ENCODE measurements at places on chromosomes 2 and 18. TPM values are rescaled to one million over a fixed set of nuclear protein-coding genes. Genes with fewer than 3 reads are reported as not detected.

The RFTN2 gene
- total RNA-seq: not detected

The HOXD4 gene
- not detected for total RNA-seq

The SERPINB13 gene
- total RNA-seq: not detected

The CDKL4 gene
- total RNA-seq: not detected

The CNNM3 gene
- 50.9 TPM for total RNA-seq

GRCh38 chr2:119142824-119143223 lies 15.7 kb downstream of the C1QL2 start:
- no peak for DNase-seq
- no peaks in the 10 kb centered on the region for H3K36me3 ChIP-seq
- H3K4me1 ChIP-seq: no peaks in the 10 kb centered on the region

- no peak overlapping the region for H3K27ac ChIP-seq
- no peak overlapping the region for H3K4me3 ChIP-seq
- H3K4me1 ChIP-seq: no peaks in the 10 kb centered on the region
- no peak for DNase-seq
- H3K27me3 ChIP-seq: no peaks in the 10 kb centered on the region
Measured at GRCh38 chr2:212997526-212998020, 153.8 kb downstream of the IKZF2 start.

DNA sequence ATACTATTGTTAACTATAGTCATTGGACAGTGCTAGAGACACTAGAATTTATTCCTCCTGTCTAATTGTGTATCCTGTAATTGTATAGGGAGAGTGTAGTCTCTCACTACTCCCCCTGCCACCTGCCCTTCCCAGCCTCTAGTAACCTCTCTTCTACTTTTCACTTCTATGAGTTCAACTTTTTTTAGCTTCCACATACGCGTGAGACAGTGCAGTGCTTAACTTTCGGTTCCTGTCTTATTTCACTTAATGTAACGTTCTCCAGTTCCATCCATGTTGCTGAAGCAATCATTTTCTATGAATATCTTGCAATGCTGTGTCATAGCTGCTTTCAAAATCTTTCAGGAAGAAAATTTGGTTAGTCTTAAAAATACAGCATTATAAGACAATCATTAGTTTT lies 22.8 kb upstream of the RUFY4 start:
- no peak for DNase-seq
- no peaks in the 10 kb centered on the region for H3K36me3 ChIP-seq
- H3K27ac ChIP-seq: no peak overlapping the region
- H3K4me3 ChIP-seq: no peak overlapping the region
- H3K27me3 ChIP-seq: peaks cover 3% of the 10 kb centered on the region
- no peaks in the 10 kb centered on the region for H3K4me1 ChIP-seq

DNA sequence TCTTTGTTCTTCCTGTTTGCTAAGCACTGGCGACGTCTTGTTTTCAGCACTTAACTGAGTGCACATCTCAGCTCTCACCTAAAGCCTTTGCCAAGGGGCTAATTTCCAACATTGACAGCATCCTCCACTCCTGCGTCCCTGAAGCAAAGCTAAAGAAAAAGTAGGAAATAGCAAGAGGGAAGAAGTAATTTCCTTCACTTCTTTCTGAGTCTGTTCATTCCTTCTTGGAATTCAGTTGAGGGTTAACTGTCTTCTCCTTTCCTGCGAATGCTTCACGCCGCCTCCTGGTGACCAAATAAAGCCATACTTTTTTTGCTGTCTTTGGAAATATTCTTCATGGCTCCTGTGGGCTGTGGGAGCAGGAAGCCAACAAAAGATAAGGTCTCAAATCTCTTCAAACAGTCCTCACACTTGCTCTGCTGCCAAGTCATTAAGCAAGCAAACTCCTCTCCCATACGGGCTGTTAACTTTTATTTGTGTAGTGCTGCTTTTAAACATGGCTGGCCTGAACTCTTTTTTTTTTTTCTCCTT lies 100.9 kb downstream of the DPP10 start:
- no peaks in the 10 kb centered on the region for H3K4me1 ChIP-seq
- no peak for DNase-seq
- no peak overlapping the region for H3K27ac ChIP-seq

- H3K36me3 ChIP-seq: no peaks in the 10 kb centered on the region
- H3K4me1 ChIP-seq: no peaks in the 10 kb centered on the region
- H3K27ac ChIP-seq: no peak overlapping the region
- H3K27me3 ChIP-seq: no peaks in the 10 kb centered on the region
Measured at GRCh38 chr2:172859581-172860335, 124.1 kb downstream of the RAPGEF4 start.

- no peak overlapping the region for H3K4me3 ChIP-seq
- peaks cover 11% of the 10 kb centered on the region for H3K36me3 ChIP-seq
- no peaks in the 10 kb centered on the region for H3K4me1 ChIP-seq
- DNase-seq: no peak
- H3K27me3 ChIP-seq: no peaks in the 10 kb centered on the region
Measured at GRCh38 chr2:3470166-3470651, 49.1 kb downstream of the ADI1 start.

DNA sequence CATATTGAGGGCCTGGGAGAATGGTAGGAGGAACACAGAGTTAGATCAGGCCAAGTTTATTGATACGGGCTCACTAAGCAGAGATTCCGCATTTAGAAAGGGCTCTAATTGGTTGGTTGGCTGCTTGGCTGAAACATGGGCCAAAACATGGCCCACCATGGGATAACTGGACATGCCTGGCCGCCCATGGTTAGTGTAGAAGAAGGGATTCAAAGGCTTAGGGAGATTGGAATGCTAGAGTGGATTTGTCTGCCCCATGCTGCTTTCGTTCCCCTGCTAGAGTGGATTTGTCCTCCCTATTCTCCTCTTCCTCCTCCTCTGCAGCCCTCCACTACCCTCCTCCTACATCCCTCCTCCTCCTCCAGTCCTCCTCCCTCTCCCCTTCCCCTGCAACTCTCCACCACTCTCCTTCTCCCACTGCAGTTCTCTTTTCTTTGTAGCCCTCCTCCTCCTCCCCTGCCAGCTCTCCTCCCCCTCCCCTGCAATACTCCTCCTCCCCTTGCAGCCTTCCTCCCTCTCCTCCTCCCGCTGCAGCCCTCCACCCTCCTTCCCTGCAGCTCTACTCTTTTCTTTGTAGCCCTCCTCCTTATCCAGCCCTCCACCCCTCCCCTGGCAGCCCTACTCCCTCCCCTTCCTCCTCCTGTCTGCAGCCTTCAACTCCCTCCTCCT lies 17.2 kb downstream of the BOK start:
- DNase-seq: no peak
- no peak overlapping the region for H3K27ac ChIP-seq
- H3K4me1 ChIP-seq: no peaks in the 10 kb centered on the region

DNA sequence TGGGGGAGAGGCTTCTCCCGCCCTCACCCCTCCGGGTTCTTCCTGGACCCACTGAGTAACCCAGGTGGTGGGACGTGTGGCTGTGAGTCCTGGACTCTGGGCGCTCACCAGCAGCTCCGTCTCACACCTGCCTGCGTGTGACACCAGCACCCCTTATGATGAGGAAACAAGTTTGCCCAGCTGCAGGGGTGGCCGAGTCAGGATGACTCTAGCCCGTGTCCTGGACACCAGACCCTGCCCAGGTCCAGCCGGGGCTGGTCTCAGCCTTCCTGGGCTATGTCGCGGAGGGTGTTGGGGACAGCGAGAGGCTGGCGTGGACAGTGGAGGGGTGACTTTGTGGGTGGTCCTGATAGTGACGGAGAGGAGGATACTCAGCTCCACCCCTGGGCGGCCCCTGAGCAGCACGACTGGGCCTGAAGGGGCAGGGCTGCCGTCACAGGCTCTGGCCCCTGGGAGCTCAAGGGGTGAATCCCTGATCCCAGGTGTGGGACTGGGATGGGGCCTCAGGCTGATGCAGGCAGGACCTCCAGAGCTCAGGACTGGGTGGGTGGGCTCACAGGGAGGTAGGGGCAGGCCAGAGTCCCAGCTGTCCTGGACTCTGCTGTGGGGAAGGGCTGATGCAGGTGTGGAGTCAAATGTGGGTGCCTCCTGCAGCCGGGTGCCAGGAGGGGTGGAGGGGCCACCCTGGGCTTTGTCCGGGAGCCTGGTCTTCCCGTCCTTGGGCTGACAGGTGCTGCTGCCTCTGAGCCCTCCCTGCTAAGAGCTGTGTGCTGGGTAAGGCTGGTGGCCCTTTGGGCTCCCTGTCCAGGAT lies 3.7 kb downstream of the GPR35 start:
- peaks cover 26% of the 10 kb centered on the region for H3K4me1 ChIP-seq
- H3K36me3 ChIP-seq: no peaks in the 10 kb centered on the region
- no peak for DNase-seq
- no peak overlapping the region for H3K4me3 ChIP-seq

GRCh38 chr2:69989441-69990105 lies 28.1 kb upstream of the ASPRV1 start:
- H3K4me1 ChIP-seq: no peaks in the 10 kb centered on the region
- no peak overlapping the region for H3K27ac ChIP-seq
- H3K27me3 ChIP-seq: no peaks in the 10 kb centered on the region
- no peak overlapping the region for H3K4me3 ChIP-seq
- no peak for DNase-seq

DNA sequence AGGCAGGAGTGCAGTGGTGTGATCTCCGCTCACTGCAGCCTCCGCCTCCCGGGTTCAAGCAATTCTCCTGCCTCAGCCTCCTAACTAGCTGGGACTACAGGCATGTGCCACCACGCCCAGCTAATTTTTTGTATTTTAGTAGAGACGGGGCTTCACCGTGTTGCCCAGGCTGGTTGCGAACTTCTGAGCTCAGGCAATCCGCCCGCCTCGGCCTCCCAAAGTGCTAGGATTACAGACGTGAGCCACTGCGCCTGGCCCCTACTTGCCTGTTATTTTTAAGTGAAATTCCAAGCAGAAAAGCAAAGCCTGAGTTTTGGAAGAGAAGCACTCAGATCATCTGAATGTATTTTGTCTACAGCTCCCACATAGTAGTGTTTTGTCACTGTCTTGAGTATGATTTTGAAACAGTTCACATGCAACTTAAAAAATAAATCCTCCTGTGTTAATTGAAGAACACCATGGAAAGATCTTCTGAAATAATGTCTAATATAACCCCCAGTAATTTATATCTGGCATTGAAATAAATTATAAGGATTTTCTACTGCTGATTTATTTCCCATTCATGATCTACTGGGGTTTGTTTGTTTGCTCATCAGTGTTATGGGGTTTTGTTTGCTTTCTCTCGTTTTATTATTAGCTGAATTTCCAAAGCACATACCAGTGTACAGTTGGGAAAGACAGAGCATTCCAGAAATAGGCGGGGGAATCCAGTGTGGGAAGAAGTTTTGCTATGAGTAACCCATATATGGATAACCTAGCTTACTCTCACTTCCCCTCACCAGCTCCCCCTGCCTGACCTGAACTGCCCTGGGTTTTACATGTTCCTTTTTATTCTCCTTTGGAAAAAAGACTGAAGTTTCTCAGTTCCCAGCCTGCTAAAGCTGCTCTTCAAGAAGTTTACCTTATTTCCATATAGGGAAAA lies 80.1 kb upstream of the MAP3K20 start:
- H3K4me1 ChIP-seq: no peaks in the 10 kb centered on the region
- H3K27ac ChIP-seq: no peak overlapping the region
- H3K36me3 ChIP-seq: no peaks in the 10 kb centered on the region
- no peak for DNase-seq
- H3K27me3 ChIP-seq: no peaks in the 10 kb centered on the region

GRCh38 chr2:98761267-98761781 lies 30.4 kb upstream of the MGAT4A start:
- no peaks in the 10 kb centered on the region for H3K36me3 ChIP-seq
- H3K4me1 ChIP-seq: peaks cover 63% of the 10 kb centered on the region
- peak overlapping the region; percentile 63 for H3K27ac ChIP-seq
- peak; percentile 64 for DNase-seq
- peak overlapping the region; percentile 15 for H3K4me3 ChIP-seq

GRCh38 chr2:73897934-73898333 lies 5.1 kb downstream of the ACTG2 start:
- H3K4me3 ChIP-seq: no peak overlapping the region
- H3K36me3 ChIP-seq: no peaks in the 10 kb centered on the region
- H3K27me3 ChIP-seq: no peaks in the 10 kb centered on the region
- no peak for DNase-seq
- H3K4me1 ChIP-seq: peaks cover 13% of the 10 kb centered on the region

DNA sequence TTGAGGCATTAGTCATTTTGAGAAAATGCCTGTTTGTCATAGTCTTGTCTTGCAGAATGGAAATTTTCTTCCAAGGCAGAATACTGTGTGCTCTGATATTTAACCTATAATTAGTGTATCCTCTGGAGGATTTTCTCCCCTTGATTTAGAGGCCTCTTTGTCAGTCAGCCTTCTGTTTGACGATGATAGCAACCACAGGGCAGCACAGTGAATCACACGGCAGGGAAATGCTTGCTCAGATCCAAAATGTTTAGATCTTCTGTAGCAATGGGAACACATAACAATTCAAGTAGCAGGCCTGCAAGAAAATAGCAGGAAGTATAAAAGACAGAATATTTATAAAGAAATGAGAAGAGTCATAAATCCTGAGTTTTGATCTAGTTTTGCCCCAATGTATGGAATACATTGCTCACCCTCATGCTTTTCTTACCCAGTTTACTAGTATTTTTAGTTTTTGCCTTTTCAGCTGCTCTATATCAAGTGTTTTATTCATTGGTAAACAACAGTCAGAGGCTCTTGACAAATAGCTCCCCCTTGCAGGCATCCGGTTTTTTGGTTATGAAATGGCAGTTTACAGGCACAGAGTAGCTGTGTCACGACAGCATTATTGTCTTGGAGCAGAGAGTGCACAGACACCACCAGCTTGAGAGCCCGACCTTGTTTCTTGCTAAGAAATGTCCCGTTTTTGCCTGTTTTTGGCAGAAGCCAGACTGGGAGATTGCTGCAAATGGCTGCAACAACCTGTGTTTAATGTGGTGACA lies 185.1 kb downstream of the MYO3B start:
- H3K27me3 ChIP-seq: no peaks in the 10 kb centered on the region
- no peaks in the 10 kb centered on the region for H3K4me1 ChIP-seq
- no peak overlapping the region for H3K27ac ChIP-seq
- H3K4me3 ChIP-seq: no peak overlapping the region
- H3K36me3 ChIP-seq: no peaks in the 10 kb centered on the region
- DNase-seq: no peak

GRCh38 chr2:101688261-101688660 lies 9.2 kb upstream of the MAP4K4 start:
- H3K4me1 ChIP-seq: peaks cover 12% of the 10 kb centered on the region
- H3K36me3 ChIP-seq: no peaks in the 10 kb centered on the region
- no peaks in the 10 kb centered on the region for H3K27me3 ChIP-seq
- H3K27ac ChIP-seq: no peak overlapping the region
- no peak for DNase-seq

DNA sequence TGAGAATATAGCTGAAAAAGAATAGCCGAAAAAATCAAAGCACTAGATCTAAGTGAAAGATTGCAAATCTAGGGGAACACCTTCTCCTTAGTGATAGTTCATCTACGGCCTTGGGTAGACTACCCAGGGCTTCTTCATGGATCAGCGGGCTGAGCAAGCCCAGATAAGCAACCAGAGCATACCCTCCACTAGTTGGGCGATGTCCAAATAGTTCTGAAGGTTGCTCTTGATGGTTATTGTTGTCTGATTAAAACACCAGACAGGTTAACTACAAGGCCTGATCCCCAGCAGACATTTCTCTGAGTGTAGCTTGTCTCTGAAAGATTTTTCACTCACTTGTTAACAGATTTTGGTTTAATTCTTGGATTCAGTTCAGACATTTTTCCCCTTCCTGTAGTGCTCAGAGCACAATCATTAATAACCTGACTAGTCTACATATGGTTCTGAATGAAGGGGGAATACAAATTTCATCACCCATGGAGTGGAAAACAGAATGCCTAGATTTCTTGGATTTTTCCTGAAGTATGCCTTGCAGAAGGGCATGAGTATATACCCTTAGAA lies 99.6 kb downstream of the BABAM2 start:
- peaks cover 21% of the 10 kb centered on the region for H3K4me1 ChIP-seq
- no peak for DNase-seq
- no peak overlapping the region for H3K27ac ChIP-seq
- H3K36me3 ChIP-seq: no peaks in the 10 kb centered on the region

- peak overlapping the region; percentile 48 for H3K4me3 ChIP-seq
- no peak for DNase-seq
Measured at GRCh38 chr2:162058973-162059668, 14.9 kb downstream of the DPP4 start.

All from naive thymus-derived CD4-positive, alpha-beta T cell (primary cell).